ENCODE measurements at places on chromosomes 2 and 18. TPM values are rescaled to one million over a fixed set of nuclear protein-coding genes. Genes with fewer than 3 reads are reported as not detected.

Gene SCN3A
- polyA plus RNA-seq, result 5.5 TPM

DNA sequence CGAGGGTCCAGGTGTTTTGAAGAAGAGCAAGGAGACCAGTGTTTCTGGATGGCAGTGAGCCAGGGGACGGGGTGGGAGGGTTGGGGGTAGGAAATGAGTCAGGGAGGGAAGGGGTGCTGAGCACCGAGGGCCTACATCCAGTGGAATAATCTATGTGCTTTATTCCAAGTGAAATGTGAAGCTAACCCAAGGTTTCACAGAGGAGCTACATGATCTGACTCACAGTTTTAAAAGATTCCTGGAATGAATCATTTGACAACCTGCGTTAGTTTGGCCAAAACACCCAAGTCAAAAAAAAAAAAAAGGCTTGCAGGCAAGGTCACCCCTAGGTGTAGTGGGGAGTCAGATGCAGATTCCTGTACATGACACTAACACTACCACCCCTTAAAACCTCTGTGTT lies 419.7 kb upstream of the MEX3C start:
- no peak for DNase-seq

DNA sequence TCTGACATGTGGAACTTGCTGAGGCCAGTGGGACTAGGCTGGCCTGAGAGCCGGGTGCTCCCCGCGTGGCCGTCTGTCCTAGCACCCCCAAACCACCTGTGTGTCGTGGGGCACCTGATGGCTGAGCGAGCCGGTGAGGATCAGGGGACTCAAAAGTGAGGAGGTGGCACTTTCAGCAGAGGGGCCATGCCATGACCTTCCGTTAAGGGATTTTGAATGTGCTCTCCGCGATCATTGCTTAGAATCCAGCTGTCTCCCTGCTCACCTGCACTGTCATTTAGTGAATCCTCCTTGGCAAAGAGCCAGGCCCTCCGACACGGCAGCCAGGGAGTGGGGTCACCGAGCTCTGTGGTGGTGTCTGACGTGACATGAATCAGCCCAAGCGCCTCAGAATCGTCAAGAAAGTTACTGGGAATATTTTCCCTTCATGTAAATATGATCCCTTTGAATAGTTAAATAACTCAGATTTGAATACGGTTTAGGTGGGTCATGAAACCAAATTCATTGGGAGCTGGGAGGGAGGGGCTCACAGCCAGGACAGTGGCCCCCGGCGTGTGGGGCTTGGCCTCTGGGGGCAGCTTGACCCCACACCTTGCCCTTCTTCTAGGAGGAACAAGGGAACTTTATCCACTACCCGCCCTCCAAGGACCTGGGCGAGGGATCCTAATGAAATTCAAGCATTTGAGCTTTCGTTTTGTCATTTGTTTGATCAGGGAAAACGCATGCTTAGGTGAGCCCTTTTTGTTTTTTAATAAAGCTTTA lies 9.5 kb downstream of the NFATC1 start:
- DNase-seq, result no peak

Gene PAX8
- 2.1 TPM for polyA plus RNA-seq

- no peak for DNase-seq
Observed at GRCh38 chr2:132256251-132256902, 94.6 kb upstream of the ANKRD30BL start.

GRCh38 chr2:28981016-28981441 lies at the start of gene TOGARAM2:
Gene TOGARAM2 (plus strand): TSS chr2:28981298. CDS start chr2:28994835, 13,537 bp downstream.
- DNase-seq, result no peak

Gene GALNT14
- 3.1 TPM for polyA plus RNA-seq

GRCh38 chr2:69493268-69493667 lies 56.0 kb upstream of the NFU1 start:
- no peak for DNase-seq

DNA sequence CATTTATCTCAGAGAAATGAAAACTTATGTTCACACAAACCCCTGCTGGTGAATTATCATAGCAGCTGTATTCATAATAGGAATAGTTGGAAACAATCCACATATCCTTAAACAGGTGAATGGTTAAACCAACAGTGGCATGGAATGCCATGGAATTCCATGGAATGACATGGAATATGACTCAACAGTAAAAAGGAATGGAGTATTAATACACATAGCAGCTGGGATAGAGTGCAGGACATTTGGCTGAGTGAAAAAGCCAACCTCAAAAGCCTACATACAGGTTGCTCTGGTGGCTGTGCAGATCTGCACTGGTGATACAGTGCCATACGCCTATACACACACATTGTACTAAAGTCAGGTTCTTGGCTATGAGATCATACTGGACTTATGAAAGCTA lies 69.5 kb downstream of the FAM168B start:
- DNase-seq, result no peak

DNA sequence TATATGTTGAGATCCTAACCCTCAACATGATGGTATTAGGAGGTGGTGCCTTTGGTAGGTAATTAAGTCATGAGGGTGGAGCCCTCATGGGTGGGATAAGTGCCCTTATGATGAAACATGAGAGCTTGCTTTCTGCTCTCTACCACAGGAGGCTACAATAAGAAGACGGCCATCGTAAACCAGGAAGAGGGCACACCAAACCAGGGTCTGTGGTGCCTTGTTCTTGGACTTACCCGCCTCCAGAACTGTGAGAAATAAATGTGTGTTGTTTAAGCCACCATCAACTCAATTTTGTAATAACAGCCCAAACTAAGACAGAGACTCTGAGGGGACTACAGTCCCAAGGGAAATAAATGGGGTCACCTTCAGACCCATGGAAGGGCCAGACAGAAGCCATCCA lies 52.3 kb downstream of the IRS1 start:
- no peak for DNase-seq

- no peak for DNase-seq
Observed at GRCh38 chr18:76741346-76741745, 81.0 kb upstream of the ZNF236 start.
